KBM-7 (cell line): ENCODE measurements at places on chromosomes 5 and 9.
A peak's percentile ranks its signal among the peaks of the same experiment; 100 is the strongest.

- peak; percentile 31 for DNase-seq
Observed at GRCh38 chr9:124410321-124410913, 4.8 kb downstream of the PSMB7 start.

DNA sequence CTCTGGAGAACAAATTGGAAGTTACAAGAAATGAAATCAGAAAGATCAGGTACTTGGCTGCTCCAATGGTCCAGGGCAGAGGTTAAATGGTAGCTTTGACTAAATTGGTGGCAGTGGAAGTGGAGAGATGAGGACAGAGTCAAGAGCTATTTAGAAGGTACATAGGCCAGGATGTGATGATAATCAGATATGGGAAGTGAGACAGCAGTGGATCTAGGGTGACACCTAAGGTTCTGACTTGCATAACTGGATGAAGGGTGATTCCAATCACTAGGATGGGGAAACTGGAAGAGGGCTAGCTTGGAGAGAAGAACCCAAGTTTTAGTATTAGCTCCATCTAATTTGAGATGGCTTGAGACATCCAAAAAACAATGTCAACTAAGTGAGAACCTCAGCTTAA is 24.0 kb upstream of the NDUFB6 start:
- no peak for DNase-seq

GRCh38 chr5:14552017-14552416 is 29.6 kb upstream of the OTULINL start:
- DNase-seq, result no peak

DNA sequence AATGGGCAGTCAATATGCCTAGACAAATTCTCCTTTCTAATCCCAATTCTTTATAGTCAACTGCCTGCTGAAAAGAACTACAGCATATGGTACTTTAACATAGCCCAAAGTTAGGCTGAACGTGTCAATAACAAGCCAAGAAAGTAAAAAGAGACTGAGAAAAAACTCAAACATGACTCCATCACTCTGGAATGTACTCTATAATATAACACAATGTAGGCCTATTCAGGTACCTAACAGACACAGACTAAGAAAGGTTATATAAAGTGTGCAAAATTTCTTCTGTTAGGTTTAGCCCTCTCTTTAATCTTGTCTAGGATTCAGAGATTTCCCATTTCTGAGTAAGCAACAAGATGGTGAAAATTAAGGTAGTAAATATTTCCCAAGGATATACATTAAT is 209.7 kb upstream of the PRR16 start:
- DNase-seq, result no peak

GRCh38 chr9:114483499-114483898 is 21.8 kb downstream of the WHRN start:
- DNase-seq, result no peak

- DNase-seq, result no peak
Observed at GRCh38 chr9:111190347-111190746, 139.7 kb downstream of the OR2K2 start.

- DNase-seq, result peak; percentile 39
Observed at GRCh38 chr9:90773617-90774016, 28.0 kb upstream of the SYK start.

- no peak for DNase-seq
Observed at GRCh38 chr5:24644761-24645160, at the start of gene CDH10. CDH10 (minus strand) TSS chr5:24644978; CDS start chr5:24593490, 51,488 bp downstream.

DNA sequence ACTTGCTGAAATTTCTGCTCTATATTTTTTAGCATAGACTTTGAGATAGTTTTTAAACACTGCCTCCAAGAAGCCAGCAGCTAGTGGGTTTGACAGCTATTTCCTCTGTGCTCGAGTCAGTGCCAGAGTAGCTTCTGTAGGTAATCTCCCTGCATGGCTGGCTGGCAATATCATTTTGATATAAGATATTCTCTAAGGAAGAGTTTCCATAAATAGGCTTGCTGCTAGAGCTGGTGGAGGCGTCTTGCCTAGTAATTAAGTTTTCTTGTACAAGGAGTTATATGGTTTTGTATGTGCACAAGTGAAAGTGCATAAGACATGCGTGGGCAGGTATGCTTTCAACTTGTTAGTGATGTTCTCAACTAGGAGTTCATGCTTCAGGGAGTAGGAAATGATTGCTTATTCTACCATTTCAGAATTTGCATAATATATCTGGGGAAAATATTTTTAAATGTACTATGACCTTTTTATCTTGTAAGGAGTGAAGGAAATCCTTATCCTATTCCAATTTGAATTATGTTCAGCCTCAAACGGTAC is 74.1 kb upstream of the CCL21 start:
- no peak for DNase-seq

DNA sequence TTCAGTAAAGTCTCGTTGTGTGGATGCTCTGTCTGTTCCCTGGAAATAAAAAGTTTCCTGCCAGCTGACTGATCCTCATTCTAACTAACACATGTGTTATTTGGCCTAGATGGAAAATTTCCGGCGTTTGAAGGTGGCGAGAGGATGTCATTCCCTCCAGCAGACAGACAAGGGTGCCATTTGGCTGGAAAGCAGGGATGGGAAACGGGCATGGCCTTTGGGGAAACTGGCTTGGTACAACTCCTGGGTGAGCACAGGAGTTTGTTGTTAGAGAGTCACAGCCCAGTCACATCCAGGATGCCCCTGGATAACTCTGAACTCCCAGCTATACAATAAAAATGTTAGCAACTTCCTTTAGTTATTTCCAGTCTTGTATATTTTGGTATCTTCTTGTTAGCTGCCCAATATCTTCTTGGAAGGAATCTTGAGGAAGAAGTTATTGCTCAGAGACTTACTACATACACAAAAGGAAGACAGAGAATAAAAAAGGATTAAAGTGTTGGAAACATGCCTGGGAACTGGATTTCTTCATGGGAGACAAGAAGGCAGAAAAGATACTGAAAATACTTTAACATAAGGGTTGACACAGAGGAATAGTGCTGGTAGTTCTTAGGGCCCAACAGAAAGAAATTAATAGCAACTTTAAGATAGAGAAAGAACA is 41.9 kb downstream of the TEK start:
- no peak for DNase-seq

- DNase-seq, result no peak
Observed at GRCh38 chr9:86326536-86326935, 27.7 kb downstream of the TUT7 start.

GRCh38 chr9:77598991-77599390 is 49.1 kb downstream of the GNA14 start:
- no peak for DNase-seq

- DNase-seq, result no peak
Observed at GRCh38 chr9:136191960-136192286, 13.0 kb downstream of the LHX3 start.

GRCh38 chr5:148685520-148686134 is 31.3 kb upstream of the HTR4 start:
- no peak for DNase-seq

GRCh38 chr5:149254506-149254905 is 17.2 kb upstream of the AFAP1L1 start:
- DNase-seq, result no peak

DNA sequence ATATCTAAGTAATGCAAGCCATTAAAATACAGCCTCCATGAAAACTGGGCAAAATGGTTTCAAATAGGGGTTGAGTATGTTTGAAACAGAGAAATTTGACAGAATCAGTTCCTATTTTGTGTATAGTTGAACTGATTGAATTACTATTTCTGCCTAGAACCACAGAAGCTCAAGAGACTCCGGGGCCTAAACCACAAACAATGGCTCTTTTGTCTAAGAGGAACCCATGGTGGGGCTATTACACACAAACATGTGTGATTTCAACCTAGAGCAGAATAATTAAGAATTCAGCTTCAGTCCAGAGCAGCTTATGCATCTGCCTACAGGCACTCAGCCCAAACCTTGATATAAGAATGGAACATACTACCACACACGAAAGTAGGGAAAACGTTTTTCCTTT is 171.2 kb upstream of the MPDZ start:
- DNase-seq, result no peak

GRCh38 chr5:65446682-65447081 is 35.0 kb downstream of the ADAMTS6 start:
- DNase-seq, result no peak

DNA sequence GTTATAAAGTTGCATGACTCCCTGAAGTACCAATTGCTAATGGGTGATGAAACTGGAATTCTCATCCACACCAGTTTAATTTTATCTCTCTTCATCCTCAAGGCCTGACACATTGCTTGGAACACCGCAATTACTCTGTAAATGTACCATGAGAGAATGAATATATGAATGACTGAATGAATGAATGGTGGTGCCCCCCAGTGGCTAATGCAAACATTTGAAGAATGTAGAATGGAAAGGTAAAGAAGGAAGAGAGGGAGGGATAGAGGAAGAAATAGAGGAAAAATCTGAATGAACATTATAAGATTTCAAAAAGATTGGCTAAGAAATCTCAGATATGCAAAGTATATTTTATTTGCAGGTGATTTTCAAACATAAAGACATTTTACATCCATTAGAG is 13.1 kb downstream of the PAPPA start:
- no peak for DNase-seq

GRCh38 chr9:71895117-71895516 is 15.9 kb downstream of the ABHD17B start:
- no peak for DNase-seq

DNA sequence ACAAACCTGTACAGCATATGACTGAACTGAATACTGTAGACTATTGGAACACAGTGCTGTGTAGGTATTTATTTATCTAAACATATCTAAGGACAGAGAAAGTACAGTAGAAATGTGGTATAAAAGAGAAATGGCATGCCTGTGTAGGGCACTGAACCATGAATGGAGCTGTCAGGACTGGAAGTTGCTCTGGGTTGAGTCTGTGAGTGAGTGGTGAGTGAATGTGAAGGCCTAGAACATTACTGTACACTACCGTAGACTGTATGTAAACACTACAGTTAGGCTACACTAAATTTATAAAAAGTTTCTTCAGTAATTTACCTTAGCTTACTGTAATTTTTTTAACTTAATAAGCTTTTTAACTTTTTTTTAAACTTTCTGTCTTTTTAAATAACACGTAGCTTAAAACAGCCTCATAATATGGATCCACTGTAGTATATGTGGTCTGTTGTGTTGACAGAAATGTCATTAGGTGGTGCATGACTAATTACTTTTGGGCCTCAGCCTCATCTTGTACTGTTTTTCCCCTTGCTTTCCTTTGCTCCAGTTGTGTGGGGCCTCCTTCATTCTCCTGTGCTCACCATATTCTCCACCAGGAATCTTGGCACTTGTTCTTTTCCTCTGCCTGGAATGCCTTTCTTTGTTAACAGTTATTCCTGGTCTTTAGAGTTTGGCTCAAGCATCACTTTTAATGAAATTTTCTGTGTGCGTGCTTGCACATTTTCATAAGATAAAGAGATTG is 8.8 kb downstream of the SPIN1 start:
- DNase-seq, result no peak

- no peak for DNase-seq
Observed at GRCh38 chr5:166906991-166907713, 1384.3 kb upstream of the WWC1 start.

DNA sequence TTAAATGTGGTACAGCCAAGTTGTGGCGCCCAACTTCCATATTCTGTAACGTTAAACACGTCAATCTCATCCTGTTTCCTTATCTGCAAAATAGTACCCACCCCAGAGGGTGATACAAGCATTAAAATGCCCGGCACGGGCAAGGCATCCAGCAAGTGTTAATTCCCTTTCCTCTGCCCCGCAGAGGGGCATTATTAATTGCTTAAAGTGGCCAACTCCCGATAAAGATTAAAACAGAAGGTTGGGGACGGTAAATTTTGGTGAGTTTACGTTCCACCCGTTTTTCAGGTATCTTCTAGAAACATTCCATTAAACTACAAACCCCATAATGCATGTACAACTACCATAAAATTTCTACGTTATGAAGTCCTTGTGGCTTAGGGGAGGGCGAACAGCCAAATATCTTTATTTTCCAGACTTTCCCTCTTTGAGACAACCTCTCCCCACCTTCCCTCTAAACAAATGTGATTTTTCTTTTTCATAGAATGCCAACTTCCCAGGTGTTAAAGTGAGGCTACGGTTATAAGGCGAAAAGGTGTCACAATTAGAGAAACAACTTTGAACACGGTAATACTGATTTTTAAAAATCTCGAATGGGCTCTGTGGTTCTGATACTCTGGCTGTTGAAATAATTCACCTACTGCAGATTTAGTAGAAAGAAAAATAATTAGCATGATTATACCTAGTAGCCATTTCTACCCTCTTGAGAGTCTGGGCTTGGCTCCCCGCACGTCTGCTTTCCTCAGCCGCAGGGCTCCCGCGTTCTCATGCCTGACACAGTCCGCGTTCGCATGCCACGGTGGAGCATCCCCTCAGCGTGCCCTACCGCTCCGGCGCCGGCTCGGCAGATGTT is 1.2 kb upstream of the GPBP1 start:
- DNase-seq, result peak; percentile 59

DNA sequence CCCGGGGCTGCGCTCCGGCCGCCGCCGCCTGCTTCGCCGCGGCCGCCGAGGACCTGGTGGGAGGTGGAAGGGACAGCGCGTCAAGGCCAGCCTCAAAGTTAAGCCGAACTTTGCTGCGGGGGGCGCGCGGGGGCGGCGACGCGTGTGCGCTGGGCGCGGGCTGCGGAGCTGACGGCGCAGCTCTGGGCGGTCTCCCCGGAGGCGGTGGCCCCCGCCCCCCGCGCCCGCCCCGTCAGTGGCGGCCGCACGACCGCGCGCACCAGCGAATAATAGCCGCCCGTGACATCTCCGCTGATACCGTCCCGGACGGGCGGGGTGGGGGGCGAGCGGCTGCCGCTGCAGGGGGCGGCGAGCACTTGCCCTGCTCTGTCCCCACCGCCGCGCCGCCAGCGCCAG is 579 bp upstream of the FAM78A start:
- DNase-seq, result no peak

GRCh38 chr9:114214181-114214580 is 58.8 kb downstream of the COL27A1 start:
- no peak for DNase-seq

GRCh38 chr5:82821846-82822633 is 255.2 kb downstream of the TMEM167A start:
- DNase-seq, result no peak

- peak; percentile 50 for DNase-seq
Observed at GRCh38 chr5:25544652-25545249, 900.0 kb upstream of the CDH10 start.

DNA sequence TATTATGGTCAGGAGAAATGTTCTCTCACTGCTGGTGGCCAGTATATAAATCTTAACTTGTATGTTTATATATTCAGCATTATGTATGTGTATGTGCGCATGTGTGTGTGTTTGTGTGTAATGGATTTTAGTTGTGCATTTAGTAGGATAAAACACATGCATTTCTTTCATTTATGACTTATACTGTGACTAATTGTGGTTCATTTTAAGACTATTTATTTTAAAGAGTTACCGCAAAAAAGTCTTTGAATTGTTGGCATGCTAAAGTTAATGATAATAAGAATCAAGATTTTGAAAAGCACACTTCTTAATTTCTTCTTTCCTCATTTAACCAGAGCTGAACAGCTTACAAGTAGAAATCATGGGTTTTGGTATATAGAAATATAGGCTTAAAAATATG is 60.9 kb downstream of the RAI14 start:
- DNase-seq, result no peak

DNA sequence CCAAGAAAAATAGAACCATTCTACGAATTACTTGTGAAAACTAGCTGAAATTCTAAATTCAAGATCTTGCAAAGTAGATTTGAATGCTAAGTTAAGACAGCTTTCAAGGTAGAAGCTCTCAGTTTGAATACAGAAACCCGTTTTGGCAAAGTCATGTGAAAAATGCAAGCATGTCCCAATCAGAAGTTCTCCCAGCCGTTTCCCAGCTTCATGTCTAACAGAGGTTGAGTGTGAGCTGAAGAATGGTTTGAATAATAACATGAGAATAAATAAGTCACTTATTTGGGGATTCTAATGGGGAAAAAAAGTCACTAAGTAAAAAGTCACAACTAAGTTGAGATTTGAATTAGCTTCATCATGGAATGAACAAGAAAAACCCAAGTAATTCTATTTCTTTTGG is 152.5 kb upstream of the MAP3K1 start:
- DNase-seq, result no peak
